ENCODE measurements at places on chromosomes 6 and 20.
A peak's percentile ranks its signal among the peaks of the same experiment; 100 is the strongest.

GRCh38 chr6:15284743-15285142 lies 38.9 kb downstream of the JARID2 start:
- no peak for DNase-seq

- DNase-seq = no peak
Measured at GRCh38 chr6:165889636-165890403, 226.8 kb upstream of the PDE10A start.

- DNase-seq = no peak
Measured at GRCh38 chr20:13226367-13226766, 5.3 kb downstream of the ISM1 start.

- DNase-seq = no peak
Measured at GRCh38 chr6:148851683-148852556, 105.1 kb downstream of the UST start.

DNA sequence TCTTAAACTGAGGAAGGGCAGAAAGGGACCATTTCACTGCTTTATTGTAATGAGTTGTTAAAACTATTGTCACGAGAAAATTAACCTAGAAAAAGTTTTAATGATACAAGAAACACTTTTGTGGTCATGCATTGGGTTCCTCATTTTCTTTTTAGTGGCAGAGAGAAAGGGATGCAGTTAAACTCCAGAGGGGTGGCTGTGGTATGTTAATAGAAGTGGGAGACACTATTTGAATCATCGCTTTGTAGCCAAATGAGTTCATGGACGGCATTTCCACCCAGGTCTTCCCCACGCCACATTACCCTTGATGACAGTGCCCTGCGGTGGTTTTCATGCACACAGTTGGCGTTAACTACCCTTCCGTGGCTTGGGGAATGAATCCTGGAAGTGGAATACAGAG lies 235.6 kb downstream of the PLCB1 start:
- DNase-seq = no peak

DNA sequence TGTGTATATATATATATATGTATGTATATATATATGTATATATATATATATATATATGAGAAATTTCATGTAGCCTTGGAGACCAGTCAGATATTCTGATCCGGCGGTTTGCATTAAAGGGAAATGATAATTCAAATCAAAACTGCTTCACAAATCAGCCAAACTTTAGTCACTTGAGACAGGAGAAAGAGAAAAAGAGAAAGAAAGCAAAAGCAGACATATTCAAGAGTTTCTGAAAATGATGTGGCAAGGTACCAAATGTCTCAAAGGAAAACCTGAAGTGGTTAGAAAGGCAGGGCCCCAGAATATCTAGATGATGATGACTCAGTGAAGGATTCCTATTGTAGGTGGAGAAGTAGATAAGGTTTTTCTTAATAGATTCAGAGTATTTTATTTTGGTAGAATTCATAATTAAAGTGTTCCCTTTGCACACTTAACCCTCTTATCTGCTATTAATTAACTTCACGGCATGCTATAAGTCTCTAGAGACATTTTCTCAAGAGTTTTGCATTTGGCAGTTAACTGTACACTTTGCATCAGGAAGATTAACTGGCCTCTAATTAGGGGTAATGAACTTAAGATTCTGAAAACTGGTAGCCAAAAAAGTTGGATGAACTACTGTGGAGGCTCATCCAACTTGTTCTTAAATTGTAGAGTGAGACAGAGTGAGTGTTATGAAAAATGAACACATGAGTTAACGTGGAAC lies 50.1 kb upstream of the ASF1A start:
- DNase-seq = no peak

GRCh38 chr20:17358854-17359253 lies 132.0 kb downstream of the PCSK2 start:
- DNase-seq = no peak

DNA sequence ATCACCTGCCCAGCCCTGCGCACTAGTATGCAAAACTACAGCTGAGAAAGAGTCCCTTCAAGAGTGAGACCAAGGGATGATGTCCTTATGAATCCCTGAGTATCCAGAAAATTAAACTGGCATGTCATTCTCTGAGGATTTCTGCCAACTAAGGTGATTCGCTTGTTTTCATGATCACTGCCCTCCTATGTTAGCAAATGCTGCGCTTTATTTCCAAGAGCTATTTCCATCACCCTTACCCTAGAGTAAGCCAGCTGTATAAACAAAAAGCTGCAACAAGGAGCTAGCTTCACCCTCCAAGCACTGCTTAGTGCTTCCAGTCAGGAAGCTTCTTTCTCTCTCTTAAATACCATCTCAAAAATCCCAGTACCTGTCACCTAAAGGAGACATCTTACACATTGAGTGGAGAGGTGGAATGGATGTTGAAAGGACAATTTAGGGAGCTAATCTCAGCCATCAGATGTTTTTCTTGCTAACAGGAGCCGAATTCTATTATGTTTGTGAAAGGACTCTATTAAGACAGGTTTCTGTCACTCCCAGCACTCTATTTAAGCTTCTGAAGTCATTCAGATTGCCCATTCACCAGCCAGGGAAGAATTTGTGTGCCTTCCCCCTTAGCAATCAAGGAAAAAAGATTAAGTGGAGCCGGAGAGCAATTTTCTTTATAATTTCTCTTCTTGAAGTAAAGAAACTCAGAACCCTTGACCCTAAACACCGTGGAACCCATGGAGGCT lies 322.2 kb downstream of the NRN1 start:
- no peak for DNase-seq

DNA sequence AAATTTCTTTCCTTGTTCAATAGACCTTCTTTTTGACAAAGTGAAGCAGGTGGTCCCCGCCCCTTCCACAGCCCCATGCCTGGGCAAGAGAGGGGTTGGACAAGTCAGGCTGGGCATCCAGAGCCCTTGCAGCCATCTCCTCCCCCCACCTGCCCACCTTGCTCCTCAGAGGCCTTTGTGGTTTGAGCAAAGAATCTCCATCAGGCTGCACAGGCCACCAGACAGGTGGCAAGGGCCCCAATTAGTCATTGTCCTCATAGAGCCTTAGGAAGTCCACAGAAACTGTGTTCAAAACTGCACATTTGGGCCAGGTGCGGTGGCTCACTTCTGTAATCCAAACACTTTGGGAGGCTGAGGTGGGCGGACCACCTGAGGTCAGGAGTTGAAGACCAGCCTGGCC lies 1.5 kb upstream of the MAPK13 start:
- DNase-seq = no peak

DNA sequence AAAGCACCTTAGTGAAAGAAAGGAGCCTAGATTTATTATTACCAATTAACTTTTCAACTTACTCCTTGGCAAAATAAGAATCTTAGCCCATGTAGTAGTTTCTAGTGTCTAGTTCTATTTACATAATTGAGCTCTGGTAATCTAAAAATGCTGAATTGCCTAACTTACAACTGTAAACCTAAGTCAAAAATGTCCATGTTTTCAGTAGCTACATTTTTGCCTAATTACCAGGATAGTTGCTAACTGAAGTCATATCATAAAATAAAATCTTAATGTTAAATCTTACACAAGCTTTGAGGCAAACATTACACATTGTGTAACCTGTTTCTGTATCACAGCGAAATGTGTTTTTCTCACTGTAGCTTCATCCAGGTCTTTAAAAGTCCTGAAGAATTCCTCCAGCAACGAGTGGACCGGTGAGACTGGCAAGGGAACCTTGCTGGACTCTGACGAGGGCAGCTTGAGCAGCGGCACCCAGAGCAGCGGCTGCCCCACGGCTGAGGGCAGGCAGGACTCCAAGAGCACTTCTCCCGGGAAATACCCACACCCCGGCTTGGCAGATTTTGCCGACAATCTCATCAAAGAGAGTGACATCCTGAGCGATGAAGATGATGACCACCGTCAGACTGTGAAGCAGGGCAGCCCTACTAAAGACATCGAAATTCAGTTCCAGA lies 7.6 kb upstream of the CLDN20 start:
- no peak for DNase-seq

GRCh38 chr6:109008537-109009235 lies 86.0 kb downstream of the SESN1 start:
- DNase-seq = peak; percentile 2

DNA sequence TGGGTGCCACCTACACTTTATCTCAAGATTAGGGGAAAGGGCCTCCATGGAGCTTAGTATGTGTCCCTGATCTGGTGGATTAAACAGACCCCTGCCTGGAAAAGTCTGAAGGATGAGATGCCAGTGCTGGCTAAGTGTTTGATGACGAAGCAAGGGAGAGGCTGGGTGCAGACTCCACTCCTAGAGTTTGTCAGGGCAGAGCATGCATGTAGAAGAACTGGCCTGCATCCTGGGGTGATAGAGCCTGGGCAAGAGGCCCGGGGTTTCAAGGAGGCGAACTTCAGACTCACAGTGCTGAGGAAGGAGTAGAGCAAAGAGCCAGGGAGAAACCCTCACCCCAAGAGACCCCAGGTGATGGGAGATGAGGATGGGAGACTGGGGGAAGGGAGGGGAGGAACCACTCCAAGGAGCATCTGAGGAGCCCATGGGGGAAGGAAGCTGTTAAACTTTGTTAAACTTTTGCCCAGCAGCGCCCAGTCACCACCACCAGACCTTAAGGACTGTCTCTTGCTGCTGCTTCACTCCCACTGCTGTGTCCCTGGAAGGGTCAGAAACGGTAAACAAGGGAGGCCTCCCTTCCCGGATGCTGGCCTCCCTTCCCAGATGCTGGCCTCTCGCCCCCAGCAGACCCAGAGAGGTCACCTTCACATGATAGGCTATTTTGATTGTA lies 61.6 kb downstream of the RPRD1B start:
- no peak for DNase-seq

DNA sequence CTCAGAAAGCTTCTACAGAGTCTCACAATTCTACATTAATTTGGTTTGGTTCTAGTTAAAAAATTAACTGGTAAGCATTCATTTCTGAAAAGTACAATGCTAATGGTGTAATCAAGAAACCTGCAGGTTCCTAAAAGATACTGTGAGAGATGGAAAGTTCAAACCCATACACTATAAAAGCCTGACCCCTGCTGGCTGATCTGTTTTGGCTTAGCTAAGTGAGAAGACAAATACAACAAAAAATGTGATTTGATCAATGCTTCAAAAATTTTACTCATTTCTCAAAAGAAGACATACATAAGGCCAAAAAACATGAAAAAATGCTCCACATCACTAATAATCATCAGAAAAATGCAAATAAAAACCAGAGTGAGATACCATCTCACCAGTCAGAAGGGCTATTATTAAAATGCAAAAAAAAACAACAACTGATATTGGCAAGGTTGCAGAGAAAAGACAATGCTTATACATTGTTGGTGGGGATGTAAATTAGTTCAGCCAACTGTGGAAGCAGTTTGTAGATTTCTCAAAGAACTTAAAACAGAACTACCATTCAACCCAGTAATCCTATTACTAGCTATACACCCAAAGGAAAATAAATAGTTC lies 102.8 kb downstream of the MOXD1 start:
- no peak for DNase-seq

DNA sequence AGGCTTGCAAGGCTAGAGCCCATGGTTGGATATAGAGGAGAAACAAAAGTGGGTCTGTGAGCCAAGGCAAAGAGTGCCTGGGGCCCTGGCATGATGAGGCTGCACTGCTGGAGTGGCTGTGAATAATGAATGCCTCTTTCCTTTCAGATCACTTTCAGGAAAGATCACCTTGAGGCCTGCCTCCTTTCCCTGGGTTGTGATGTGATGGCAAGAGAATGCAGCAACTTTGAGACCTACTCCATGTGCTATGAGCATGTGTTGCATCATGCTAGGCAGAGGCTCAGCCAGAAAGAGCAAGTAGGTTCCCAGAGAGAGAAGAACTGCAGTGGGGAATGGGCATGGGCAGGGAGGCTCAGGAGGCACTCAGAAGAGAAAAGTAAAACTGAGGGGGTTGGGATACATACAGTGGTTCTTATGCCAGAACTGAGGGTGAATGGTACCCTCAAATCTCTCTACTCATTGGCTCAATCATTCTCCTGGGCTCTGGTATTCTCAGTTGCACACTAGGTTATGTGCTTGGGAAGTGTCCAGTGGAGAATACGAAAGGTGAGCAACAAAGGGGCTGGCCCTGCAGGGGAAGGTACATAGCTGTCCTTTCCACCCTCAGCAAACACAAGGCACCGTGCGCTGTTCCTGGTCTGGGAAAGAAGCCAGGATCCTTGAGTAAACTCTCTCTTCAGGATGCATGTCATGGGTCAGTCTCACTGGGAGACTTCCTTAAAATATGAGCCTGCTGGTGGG lies 45.9 kb downstream of the CD164 start:
- no peak for DNase-seq

DNA sequence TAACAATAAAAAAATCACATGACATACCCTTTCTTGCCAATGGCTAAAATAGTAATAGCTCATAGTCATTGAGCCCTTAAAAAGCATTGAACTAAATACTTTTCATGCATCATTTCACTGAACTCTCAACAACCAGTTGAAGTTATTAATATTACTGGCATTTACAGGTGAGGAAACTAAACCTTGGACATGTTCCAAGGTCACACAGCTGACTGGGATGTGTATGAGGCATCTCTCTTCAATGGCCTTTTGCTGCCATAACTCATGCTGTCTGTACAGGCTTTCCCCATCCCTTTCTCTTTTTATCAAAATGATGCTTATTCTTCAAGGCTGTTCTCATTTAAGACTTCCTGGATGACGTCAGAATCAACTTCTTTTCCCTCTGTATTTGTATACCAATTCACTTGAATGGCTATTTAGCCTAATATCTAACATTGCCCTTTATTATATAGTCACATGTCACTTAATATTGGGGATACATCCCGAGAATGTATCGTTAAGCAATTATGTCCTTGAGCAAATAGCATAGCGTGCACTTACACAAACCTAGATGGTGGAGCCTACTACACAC lies 476.4 kb downstream of the KIF16B start:
- no peak for DNase-seq

DNA sequence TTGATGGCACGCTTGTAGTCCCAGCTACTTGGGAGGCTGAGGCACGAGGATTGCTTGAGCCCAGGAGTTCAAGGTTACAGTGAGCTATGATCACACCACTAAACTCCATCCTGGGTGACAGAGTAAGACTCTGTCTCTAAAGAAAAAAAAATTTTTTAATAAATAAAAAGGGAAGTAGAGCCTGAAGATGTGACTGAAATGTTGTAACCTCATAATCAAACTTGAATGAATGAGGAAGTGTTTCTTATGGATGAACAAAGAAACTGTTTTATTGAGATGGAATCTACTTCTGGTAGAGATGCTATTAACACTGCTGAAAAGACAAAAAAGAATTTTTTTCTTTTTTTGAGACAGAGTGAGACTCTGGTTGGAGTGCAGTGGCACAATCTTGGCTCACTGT lies 6.7 kb downstream of the MAK start:
- DNase-seq = no peak

- no peak for DNase-seq
Measured at GRCh38 chr20:64156136-64156885, 7.9 kb upstream of the MYT1 start.

DNA sequence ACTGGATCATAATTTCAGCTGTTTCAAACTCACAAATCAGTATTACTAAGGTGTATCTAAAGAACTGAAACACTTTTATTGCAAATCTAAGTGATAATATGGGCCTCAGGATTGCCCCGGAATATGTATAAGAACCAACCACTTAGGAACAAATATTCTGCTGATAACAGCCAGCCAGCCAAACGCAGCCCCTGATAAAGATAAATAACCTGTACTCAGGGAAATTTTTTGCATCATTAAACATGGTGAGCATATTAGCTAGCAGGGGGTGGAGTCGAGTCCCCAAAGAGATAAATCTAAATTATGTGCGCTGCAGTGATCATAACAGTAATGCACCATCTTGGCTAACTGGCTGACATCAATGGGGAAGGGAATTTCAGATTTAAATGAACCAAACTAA lies 410.2 kb upstream of the MAP3K7 start:
- no peak for DNase-seq

GRCh38 chr20:64245746-64246595 lies 9.6 kb upstream of the PCMTD2 start:
- DNase-seq = no peak

GRCh38 chr6:116595247-116595646 lies 21.0 kb upstream of the RSPH4A start:
- DNase-seq = no peak

Data from stimulated activated CD8-positive, alpha-beta memory T cell treated with anti-CD3 and anti-CD28 coated beads, Interleukin-4, amount 100 ng/mL, for 1 hour (primary cell).